ENCODE measurements at places on chromosomes 13 and 19.
A peak's percentile ranks its signal among the peaks of the same experiment; 100 is the strongest.

DNA sequence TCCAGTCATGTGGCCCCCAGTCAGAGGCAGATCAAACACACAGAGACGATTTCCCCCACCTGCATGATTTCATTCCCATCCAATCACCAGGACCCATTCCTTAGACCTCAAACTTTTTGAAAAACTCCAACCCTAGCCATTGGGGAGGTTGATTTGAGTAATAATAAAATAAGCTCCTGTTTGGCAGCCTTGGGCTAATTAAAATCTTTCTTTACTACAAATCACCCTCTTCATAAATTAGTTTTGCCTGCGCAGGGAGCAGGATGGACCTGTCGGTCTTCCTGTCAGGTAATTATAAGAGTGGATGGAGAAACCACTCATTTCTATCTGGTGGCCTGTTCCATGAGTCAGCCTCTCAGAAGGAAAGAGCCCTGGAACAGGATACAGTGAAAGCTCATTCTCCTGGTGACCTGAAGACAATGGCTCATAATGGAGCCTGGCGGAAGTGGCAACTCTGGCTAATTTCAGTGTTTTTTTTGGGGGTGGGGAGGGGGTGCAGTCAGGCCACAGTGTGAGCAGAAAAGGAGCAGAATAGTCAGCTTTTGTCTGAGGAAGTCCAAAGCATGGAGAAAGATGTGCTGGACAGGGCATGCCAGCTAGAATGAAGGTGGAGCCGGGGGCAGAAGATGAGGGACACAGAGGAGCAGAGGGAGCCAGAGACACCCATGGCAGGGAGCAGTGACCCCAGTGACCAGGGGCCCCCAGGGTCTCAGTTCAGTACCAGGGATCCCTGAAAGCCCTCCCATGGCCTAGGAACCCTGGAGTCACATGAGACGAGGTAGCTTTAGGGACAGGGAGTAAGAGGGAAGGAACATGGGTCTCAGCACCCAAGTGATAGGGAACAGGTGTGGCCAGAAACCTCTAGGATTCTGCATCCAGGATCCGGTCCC is 31.8 kb upstream of the PSG9 start:
- no peak for DNase-seq

- DNase-seq, result peak; percentile 69
Measured at GRCh38 chr19:3061182-3062161, 823 bp downstream of the TLE5 start.

DNA sequence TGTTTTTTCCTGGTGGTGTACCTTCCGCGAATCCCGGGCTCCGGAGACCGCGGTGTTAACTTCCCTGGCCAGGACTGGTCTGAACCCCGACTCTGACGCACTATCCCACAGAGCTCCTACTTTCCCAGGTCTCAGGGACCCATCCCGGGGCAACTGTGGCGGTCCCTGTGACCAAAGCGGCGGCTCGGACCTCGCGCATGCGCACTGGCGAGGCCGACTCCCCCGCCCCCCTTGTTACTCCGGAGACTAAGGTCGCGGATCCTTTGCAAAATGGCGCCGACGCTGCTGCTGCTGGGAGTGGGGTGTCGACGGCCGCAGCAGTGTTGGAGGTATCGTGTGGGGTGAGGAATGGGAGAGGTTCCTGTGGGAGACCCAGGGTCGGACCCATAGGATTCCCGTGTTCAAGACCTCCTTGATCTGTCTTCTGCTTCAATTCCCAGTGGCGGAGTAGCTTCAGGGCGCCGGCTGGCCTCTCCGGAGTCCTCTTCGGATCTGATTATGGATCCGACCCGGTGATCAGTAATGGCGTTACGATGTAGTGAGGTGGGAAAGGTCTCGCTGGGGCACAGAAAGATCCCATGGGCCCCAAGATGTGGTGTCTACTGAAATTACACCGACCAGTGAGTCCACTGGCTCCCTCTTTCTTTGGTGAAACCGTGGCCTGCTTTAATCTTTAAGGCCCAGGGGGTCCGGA is 66.6 kb upstream of the ZNF527 start:
- DNase-seq, result no peak

DNA sequence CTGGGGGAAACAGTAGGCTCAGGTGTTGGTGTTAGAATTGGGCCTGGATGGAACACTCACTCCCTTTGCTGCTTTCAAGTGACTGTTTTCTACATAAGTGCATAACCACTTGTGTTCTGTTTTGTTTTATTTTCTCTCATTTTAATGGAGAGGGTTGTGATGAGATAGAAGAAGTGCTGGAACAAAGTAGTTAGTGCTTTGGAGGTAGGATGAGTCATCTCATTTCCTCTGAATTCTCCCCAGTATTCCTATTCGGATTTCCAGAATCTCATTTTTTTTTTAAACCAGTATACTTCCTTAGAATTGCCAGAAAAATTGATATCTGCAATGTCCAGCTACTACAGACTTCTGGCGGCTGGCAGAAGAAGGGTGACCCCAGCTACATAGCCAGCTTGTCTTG is 575.9 kb downstream of the MYO16 start:
- no peak for DNase-seq

GRCh38 chr13:95226476-95226875 is 74.8 kb downstream of the ABCC4 start:
- DNase-seq, result no peak

DNA sequence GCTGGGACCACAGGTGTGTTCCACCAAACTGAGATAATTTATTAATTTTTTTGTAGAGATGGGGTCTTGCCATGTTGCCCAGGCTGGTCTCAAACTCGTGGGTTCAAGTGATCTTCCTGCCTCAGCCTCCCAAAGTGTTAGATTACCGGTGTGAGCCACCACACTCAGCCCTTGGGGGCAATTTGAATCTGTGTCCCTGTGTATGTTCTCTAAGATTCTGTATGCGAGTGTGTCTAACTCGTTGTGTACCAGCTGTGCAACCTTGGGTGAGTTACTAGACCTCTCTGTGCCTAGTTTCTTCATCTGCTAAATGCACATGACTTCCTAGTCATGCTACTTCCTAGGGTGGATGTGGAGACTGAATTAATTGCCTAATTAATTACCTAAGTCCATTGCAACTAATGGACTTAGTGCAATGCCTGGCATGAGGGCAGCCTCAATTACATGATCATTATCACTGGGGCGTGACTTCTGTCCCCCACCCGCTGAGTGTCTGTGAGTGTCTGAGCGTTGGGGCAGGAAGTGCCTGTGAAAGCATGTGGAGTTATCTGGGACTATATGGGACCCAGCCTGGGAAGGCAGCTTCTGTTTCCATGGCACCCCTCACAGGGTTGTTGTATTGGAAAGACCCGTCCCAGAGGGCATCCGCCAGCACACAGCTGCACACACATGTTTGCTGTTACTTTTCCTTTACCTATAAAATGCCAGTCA is 1.8 kb upstream of the NCCRP1 start:
- DNase-seq, result no peak

DNA sequence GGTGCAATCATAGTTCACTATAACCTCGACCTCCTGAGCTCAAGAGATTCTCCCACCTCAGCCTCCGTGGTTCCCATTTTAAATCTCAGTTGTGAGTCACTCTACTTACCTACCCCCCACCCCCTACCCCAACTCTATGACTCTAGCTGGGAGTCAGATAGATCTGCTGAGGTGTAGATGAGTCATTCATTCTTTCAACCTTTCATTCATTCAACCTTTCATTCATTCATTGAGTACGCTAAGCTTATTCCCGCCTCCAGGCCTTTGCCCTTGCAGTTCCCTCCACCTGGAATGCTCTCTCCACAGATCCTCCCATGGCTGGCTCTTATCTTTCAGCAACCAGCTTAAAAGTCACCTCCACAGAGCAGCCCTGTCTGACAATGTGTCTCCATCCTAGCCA is 1.1 kb upstream of the MAST1 start:
- peak; percentile 48 for DNase-seq

- no peak for DNase-seq
Measured at GRCh38 chr19:16496613-16496983, 404 bp downstream of the C19orf44 start.

DNA sequence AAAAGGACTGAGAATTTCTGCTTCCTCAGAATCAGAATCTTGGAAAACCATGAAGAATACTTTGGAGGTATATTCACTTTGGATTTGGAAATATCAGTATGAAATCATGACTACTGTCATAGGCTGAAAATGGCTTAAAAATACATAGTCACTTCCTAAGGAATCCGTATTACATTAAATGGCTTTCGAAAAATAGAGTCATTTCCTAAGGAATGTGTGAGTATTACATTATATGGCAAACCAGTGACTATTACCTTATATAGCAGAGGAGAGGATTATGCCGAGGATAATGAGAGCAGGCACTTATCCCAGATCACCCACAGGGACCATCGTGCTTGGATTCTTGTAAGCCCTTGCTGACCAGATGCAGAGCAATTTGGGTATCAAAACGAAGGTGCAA is 1471.8 kb downstream of the EFNB2 start:
- no peak for DNase-seq

DNA sequence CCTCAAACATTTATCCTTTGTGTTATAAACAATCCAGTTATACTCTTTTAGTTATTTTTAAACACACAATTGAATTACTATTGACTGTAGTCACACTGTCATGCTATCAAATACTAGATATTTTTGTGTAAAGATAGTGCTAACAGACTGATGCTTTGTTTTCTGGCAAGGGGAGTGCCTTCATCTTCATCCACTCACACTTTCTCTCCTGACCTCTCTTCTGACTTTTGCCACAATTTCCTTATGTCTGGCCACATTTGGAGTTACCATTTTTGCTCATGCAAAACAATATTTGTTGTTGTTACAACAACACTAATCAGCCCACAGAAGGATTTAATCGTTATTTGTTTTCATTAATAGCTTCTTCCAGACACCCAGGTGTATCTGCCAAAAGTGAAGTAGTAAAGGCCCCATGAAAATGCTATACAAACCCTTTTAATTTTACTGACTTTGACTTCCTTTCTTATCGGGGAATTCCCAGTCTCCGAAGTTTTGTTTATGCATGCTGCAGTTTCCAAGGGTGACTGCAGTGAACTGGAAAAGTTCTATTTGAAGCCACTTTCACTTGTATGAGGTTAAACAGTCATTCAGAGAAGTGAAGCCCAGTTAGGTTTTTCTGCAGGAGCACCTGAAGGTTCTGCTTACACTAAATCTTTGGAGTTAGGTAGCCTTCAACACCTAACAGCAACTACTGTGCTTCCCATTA is 66.1 kb upstream of the FRY start:
- DNase-seq, result no peak
